ENCODE measurements at places on chromosomes 1 and 21. TPM values are rescaled to one million over a fixed set of nuclear protein-coding genes. Genes with fewer than 3 reads are reported as not detected.

HMCN1 gene
- total RNA-seq = 0.14 TPM

CC2D1B gene
- 46.5 TPM for total RNA-seq

- DNase-seq = no peak
- H3K4me1 ChIP-seq = no peaks in the 10 kb centered on the region
- no peak overlapping the region for H3K4me3 ChIP-seq
Observed at GRCh38 chr1:166283190-166283589, 116.4 kb upstream of the FAM78B start.

DNA sequence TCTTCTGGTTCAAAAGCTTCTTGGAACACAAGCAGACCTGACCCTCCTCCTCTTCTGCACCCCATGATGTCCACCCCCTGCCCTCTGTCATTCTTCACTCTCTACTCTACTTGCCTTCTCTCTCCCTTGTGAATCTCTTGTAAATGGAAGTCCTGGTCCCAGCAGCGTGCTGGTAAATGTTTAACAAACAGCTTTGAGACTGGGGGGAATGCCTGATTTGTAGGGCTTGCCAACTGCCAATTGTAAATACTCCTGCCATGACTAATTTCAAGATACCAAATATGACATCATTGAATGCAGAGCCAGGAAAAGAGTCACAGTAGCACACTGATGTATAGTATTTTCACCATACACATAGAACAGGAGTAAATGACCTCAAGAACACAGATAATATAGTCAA is 40.9 kb upstream of the LRRN2 start:
- H3K4me3 ChIP-seq = no peak overlapping the region
- no peaks in the 10 kb centered on the region for H3K4me1 ChIP-seq
- no peaks in the 10 kb centered on the region for H3K36me3 ChIP-seq
- no peak overlapping the region for H3K27ac ChIP-seq
- peaks cover 3% of the 10 kb centered on the region for H3K27me3 ChIP-seq

- no peaks in the 10 kb centered on the region for H3K27me3 ChIP-seq
- H3K36me3 ChIP-seq = no peaks in the 10 kb centered on the region
- no peak for DNase-seq
- H3K4me1 ChIP-seq = no peaks in the 10 kb centered on the region
- no peak overlapping the region for H3K4me3 ChIP-seq
Observed at GRCh38 chr21:40803101-40803500, 43.9 kb downstream of the DSCAM start.

- DNase-seq = no peak
- H3K27ac ChIP-seq = no peak overlapping the region
- no peaks in the 10 kb centered on the region for H3K36me3 ChIP-seq
- no peak overlapping the region for H3K4me3 ChIP-seq
- H3K27me3 ChIP-seq = no peaks in the 10 kb centered on the region
Observed at GRCh38 chr1:77038000-77038399, 170.7 kb downstream of the ST6GALNAC5 start.

All from CD4-positive, alpha-beta T cell (primary cell).